ENCODE measurements at places on chromosomes 2 and 18.

- H3K4me3 ChIP-seq, result no peak overlapping the region
- peaks cover 5% of the 10 kb centered on the region for H3K36me3 ChIP-seq
- H3K27ac ChIP-seq, result no peak overlapping the region
- no peak for DNase-seq
Measured at GRCh38 chr2:120192280-120192679, 30.9 kb downstream of the TMEM185B start.

- no peaks in the 10 kb centered on the region for H3K27me3 ChIP-seq
- no peak for DNase-seq
- no peaks in the 10 kb centered on the region for H3K36me3 ChIP-seq
- H3K4me3 ChIP-seq, result no peak overlapping the region
- H3K4me1 ChIP-seq, result peaks cover 21% of the 10 kb centered on the region
- H3K27ac ChIP-seq, result no peak overlapping the region
Measured at GRCh38 chr2:170224692-170225294, 46.8 kb downstream of the MYO3B start.

DNA sequence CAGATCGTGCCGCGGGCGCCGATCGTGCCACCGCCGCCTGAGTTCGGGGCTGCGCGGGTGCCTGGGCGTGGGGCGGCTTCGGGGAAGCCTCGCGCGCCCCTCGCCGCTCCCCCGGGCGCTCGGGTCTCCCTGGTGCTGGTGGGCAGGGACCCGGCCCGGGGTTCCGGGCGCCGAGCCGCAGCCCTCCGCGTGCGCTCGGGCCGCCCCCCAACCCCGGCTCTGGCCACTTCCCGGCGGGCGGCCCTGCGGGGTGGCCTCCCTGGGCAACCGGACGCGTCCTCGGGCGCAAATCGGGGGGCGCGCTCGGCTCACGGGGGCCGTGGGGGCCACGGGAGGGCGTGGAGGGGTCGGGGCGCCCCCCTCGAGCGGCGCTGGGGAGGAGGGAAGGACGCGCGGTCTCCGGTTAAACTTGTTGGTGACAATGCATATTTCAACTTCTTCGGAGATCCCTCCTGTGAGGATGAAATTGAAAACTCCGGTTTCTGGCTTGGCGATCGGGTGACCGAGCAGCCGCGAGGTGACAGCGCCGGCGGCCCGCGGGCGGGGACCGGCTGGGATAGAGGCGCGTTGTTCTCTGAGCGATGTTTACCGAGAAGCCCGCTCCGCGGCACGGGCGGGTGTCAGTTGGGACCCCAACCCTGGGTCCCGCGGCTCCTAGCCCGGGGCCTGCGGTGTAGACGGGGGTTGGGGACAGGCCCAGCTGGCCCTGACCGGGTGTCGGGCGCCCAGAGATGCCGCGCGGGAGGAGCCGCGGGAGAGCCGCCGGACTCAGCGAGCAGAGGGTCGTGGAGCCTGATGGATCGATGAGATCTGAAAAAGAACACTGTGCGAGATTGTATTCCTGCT, 676 bp downstream of the SH3BP4 start:
- peaks cover 69% of the 10 kb centered on the region for H3K4me1 ChIP-seq
- DNase-seq, result no peak
- peak overlapping the region; percentile 88 for H3K4me3 ChIP-seq
- peak overlapping the region; percentile 91 for H3K27ac ChIP-seq

DNA sequence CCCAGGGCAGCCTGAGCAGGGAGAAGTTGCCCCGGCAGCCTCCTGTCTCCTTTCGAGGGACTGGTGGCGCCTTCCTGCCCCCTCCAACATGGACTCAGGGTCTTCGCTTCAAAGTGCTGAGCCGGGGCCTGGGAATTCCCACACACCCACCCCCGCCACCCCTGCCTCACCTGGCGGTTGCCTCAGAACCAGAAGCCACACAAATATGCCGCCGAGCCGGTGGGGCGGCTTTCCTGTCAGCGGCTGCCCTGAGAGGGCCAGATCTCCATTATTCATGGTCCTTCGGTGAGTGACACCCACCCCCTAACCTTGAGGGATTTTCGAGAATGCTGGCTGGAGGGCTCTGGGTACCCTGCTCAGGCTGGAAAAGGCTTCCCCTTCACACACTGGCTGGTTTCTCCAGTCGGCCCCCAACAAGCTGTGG, 71.7 kb downstream of the SMAD7 start:
- no peak overlapping the region for H3K27ac ChIP-seq
- DNase-seq, result no peak
- H3K4me3 ChIP-seq, result no peak overlapping the region
- H3K36me3 ChIP-seq, result peaks cover 3% of the 10 kb centered on the region
- peaks cover 44% of the 10 kb centered on the region for H3K4me1 ChIP-seq
- no peaks in the 10 kb centered on the region for H3K27me3 ChIP-seq

DNA sequence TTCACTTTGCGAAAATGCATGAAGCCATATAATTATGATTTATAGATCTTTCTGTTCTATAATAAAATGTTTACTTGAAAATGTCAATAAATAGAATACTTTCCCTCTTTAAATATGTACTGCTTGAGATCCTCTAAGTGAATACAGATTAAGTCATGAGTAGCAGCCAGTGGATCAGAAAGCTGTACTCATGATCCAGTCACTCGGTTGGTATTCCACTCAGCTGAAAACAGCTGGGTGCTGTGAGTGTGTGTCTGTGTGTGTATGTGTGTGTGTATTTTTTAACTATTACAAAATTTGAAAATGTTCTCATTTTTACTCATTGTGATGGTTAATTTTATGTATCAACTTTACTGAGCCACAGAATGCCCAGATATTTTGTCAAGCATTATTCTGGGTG, 141.6 kb upstream of the CYP26B1 start:
- no peak overlapping the region for H3K4me3 ChIP-seq
- DNase-seq, result no peak
- no peaks in the 10 kb centered on the region for H3K27me3 ChIP-seq
- H3K36me3 ChIP-seq, result no peaks in the 10 kb centered on the region
- peaks cover 16% of the 10 kb centered on the region for H3K4me1 ChIP-seq

GRCh38 chr2:233535271-233535670, 31.3 kb downstream of the USP40 start:
- no peak overlapping the region for H3K4me3 ChIP-seq
- DNase-seq, result no peak
- no peaks in the 10 kb centered on the region for H3K27me3 ChIP-seq
- H3K4me1 ChIP-seq, result peaks cover 10% of the 10 kb centered on the region
- peak overlapping the region; percentile 34 for H3K27ac ChIP-seq
- H3K36me3 ChIP-seq, result peaks cover 65% of the 10 kb centered on the region

DNA sequence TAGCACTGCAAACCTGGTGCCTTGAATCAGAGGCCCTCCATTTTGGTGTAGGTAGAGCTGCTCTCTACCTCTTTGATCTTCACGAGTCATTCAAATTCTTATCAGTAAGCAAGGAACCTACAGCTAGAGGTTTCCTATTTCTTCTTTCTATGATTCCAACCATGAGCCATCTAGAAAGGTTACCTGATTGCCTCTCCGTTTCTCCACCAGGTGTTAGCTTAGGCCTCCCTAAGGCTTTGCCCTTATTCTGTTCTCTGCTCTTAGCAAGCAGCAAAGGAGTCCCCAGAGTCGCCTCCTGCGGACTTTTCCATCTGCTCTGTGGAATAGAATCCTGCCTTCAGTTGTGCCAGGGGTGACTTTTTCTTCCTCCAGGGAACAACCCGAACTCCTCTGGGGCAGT, 173.6 kb downstream of the GRB14 start:
- H3K4me1 ChIP-seq, result peaks cover 3% of the 10 kb centered on the region
- no peak for DNase-seq
- H3K27ac ChIP-seq, result no peak overlapping the region
- no peak overlapping the region for H3K4me3 ChIP-seq
- no peaks in the 10 kb centered on the region for H3K36me3 ChIP-seq

DNA sequence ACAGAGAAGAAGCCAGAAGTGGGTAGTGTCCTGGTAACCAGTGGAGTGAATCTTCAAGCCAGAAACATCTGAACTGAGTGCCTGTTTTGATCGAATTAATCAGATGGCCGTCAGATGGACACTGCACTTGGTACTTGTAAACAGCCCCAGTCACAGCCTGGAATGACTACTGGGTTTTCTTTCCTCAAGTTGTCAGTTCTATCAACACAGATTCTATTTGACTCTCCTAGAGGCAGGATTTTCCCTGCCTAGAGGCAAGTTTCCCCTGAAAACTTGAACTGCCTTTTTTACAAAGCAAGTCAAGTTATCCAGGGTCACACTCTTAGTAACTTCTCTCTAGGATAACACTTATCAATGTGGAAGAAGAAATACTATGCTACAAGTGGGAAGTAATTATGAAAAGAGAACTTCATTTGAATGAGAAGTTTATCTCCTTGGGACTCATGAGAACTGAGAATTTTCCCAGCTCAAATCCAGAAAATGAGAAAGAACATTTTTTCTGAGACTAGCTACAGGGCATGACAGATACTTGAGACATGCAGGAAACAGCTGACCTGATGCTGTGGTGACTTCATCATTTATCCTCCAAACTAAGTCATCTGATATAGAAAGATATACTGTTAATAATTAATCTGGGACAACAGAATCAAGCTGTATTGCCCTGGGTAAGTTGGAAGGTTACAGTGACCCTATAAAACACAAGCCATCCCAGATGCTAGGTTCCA, 36.0 kb downstream of the SULT1C2 start:
- no peak overlapping the region for H3K4me3 ChIP-seq
- H3K27me3 ChIP-seq, result no peaks in the 10 kb centered on the region
- H3K27ac ChIP-seq, result peak overlapping the region; percentile 83
- DNase-seq, result no peak
- H3K36me3 ChIP-seq, result no peaks in the 10 kb centered on the region

DNA sequence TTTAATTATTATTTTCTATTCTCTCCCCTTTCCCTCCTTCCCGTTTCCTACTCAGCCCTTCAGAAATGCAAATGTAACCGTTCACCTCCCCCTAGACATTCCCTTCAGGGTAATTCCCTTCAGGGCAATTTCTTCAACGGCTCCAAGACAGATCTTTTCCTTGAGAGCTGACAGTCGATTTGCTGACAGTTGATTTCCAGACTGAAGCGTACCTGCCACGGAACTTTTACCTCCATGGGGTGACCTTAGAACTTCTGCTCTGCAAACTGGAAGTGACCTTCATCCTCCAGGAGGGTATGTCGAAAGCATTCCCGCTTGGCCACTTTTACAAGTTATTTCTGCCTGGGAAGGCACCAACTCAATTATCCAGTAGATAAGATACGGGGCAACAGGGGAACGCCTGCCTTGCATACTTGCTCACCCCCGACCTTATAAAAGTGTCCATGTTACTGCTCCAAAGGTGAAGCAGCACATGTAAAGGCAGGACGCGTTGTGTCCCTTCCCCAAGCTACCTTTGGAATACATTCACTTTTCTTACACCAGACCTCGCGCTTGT, 18.5 kb downstream of the B3GNT7 start:
- H3K4me1 ChIP-seq, result peaks cover 24% of the 10 kb centered on the region
- DNase-seq, result no peak
- H3K27ac ChIP-seq, result no peak overlapping the region

DNA sequence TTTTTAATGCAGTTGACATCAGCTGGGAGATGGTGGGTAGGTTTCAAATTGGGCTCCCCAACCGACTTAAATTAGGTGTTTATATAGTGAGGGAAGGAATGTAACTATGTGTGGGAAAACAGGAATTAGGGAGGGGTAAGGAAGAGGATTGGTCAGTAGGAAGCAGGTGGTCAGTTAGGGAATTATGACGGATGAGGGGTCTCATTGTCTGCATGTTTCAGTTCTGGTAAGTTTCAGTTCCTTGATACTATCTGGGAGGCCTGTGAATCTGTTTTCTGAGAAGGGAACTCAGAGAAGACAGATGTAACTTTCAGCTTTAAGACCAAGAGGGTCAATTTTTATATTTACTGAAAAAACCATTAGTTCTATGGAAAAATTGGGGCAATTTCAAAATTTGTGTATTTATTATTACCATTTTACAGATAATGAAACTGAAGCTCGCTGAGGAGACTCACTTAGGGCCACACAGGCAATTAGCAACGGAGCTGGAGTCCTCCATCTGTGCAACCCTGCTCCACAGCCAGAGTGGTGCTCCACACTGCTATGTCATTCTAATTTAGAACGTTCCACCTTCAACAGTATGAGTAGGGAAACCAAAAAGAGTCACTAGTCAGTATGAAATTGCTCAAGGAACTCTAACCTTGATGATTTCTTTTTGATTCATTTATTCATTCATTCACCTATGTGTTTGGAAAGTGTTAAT, 36.0 kb upstream of the CCDC195 start:
- DNase-seq, result no peak
- peaks cover under 1% of the 10 kb centered on the region for H3K36me3 ChIP-seq
- H3K4me1 ChIP-seq, result peaks cover 17% of the 10 kb centered on the region
- H3K27me3 ChIP-seq, result peaks cover 3% of the 10 kb centered on the region

GRCh38 chr2:56757884-56758545, 574.2 kb downstream of the CCDC85A start:
- DNase-seq, result no peak
- peaks cover 8% of the 10 kb centered on the region for H3K27me3 ChIP-seq
- H3K4me3 ChIP-seq, result no peak overlapping the region
- H3K36me3 ChIP-seq, result peaks cover 6% of the 10 kb centered on the region

DNA sequence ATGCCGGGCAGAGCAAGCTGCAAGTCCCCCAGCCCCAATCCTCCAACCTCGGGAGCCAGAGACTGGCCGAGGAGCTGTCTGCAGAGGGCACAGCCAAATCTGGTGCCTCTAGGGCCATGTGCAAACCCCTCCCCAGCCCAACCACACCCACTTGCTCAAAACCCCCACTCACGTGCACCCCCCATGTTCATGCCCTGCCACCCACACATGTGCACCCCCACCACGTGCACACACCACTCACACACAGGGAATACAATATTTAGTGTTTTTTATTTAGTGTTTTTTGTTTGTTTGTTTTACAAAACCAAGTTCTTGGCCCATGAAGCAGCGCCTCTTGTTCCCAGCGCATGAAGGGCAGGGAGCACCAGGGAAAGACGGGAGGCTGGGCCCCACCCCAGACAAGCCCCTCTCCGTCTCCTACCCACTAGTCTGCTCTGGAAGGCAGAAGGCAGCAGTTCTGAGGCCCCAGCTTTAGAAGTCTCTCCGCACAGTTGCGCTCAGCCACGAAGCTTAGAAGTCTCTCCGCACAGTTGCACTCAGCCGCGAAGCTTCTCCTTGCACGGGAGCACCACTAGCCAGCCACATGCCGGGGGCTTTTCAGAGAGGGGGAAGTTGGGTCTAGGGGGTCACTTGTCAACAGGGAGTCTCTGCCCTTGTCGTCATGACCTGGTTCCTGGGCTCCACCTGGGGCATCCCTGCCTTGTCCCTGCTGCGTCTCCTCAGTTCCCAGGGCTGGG, 276.1 kb upstream of the HDAC4 start:
- peak; percentile 70 for DNase-seq
- no peaks in the 10 kb centered on the region for H3K4me1 ChIP-seq
- no peaks in the 10 kb centered on the region for H3K27me3 ChIP-seq
- H3K36me3 ChIP-seq, result no peaks in the 10 kb centered on the region
- no peak overlapping the region for H3K27ac ChIP-seq
- H3K4me3 ChIP-seq, result no peak overlapping the region

GRCh38 chr2:96821113-96821675, 5.1 kb downstream of the CNNM3 start:
- H3K36me3 ChIP-seq, result peaks cover 18% of the 10 kb centered on the region
- H3K27me3 ChIP-seq, result no peaks in the 10 kb centered on the region
- H3K4me1 ChIP-seq, result peaks cover 22% of the 10 kb centered on the region
- H3K27ac ChIP-seq, result no peak overlapping the region
- no peak overlapping the region for H3K4me3 ChIP-seq

- H3K4me1 ChIP-seq, result peaks cover 9% of the 10 kb centered on the region
- H3K27ac ChIP-seq, result no peak overlapping the region
- no peaks in the 10 kb centered on the region for H3K36me3 ChIP-seq
- H3K27me3 ChIP-seq, result no peaks in the 10 kb centered on the region
Measured at GRCh38 chr2:230891064-230891463, 26.3 kb downstream of the ITM2C start.

Measured in osteocyte (in vitro differentiated cells).